ENCODE measurements at places on chromosomes 12 and 14.

- no peak for DNase-seq
Measured at GRCh38 chr14:102541771-102542170, 32.2 kb upstream of the ANKRD9 start.

DNA sequence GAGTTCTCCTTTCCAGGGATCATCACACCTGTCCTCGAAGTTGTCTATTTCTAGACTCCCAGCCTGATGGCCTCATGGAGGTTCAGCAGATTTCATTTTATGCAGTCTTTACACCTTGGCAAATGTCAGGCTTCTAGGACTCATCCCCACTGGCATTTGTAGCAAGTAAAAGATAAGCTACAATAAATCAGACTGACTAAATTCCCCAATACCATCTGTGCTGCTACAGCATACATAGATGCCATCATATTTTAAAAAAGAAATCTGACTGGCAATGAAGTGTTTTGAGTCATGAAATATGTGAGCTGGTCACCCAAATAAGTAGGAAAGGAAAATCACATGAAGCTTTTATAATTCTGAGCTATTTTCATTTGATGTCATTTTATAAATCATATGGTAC, 55.3 kb downstream of the KCNC2 start:
- DNase-seq = no peak

GRCh38 chr14:51079085-51079484, 15.8 kb downstream of the TRIM9 start:
- no peak for DNase-seq

GRCh38 chr12:111532751-111533150, 66.4 kb downstream of the ATXN2 start:
- no peak for DNase-seq

GRCh38 chr12:111699962-111700361, 14.1 kb downstream of the ACAD10 start:
- no peak for DNase-seq

GRCh38 chr12:121214855-121215745, 5.2 kb downstream of the P2RX4 start:
- no peak for DNase-seq

GRCh38 chr14:23694085-23694948, 58.2 kb downstream of the DHRS2 start:
- DNase-seq = no peak

- no peak for DNase-seq
Measured at GRCh38 chr12:131274906-131275305, 321.2 kb downstream of the ADGRD1 start.

Measured in NCI-H1694 treated with DMSO at 0.1 percent for 48 hours (cell line).